ENCODE measurements at places on chromosomes 7 and 10. TPM values are rescaled to one million over a fixed set of nuclear protein-coding genes. Genes with fewer than 3 reads are reported as not detected.

GRCh38 chr7:66790196-66790595, 49.7 kb downstream of the RABGEF1 start:
- DNase-seq, result no peak

DNA sequence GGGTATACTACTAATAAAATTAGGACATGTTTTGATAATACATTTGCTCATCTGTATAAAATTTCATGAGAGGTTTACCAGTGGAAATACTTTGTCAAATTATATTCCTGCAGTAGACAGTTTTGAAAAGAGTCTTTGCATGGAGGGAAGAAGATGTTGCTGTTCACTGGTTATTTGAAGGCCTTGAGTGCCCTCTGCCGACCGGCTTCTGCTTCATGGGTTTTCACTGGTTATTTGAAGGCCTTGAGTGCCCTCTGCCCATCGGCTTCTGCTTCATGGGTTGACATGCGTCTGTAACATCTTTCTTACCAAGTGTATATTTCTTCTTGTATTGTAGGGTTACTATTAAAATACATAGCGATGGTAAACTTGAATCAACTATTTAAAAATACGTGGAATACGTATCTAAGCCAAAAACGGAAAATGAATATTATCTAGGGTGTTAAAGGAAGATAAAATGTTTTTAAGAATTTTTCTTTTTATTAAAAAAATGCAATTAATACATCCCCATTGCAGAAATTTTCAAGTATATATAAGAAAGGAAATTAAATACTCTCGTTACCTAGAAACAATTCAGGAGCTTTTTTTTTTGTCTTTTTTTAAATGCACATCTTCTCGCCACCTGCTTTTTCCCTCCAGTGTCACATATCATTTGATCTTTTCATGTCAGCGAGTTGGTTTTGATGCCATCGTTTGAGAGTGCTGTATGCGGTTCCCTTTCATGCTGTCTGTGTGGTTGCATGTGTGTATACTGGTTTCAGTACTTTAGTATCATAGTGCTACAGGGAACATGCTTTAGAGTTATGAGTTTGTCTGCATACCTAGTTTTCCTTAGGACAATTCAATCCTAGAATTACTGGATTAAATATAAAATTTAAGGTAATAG, 73.4 kb downstream of the SHH start:
- DNase-seq, result peak; percentile 89

GRCh38 chr10:6669269-6669859, 89.3 kb upstream of the PRKCQ start:
- DNase-seq, result peak; percentile 59

The PKD2L1 gene
- not detected for total RNA-seq

The MYL10 gene
- not detected for total RNA-seq

DNA sequence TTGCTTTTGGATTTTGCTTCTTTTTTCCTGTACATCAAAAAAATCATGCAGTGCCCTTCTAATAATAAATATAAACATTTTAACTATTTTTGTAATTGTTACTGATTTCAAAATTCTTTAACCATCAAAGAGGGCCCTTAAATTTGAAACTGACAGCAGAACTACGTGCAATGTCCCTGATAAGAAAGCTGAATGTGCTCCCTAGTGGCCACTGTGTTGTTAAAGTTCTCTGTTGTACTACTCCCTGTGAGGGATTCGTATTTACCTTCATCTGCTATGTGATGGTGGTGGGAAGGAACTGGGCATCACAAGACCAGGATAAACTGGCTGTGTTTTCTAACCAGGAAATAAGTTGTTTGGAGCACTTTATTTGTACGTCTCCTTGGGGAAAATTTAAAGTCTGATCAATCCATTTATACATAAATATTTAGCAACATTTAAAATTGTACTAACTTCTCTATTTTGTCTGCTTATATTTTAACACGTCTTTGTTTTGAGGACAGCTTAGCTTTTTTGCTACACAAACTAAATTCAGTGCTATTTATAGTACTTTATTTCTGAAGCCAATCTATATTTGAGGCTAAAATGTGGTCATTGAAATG, 322.4 kb downstream of the HGF start:
- DNase-seq, result peak; percentile 63

The NUTM2E gene
- total RNA-seq, result not detected

The ZNF786 gene
- 6.2 TPM for total RNA-seq

- peak; percentile 45 for DNase-seq
These were observed 75.5 kb upstream of the CAPZA2 start for GRCh38 chr7:116786791-116787443.

DNA sequence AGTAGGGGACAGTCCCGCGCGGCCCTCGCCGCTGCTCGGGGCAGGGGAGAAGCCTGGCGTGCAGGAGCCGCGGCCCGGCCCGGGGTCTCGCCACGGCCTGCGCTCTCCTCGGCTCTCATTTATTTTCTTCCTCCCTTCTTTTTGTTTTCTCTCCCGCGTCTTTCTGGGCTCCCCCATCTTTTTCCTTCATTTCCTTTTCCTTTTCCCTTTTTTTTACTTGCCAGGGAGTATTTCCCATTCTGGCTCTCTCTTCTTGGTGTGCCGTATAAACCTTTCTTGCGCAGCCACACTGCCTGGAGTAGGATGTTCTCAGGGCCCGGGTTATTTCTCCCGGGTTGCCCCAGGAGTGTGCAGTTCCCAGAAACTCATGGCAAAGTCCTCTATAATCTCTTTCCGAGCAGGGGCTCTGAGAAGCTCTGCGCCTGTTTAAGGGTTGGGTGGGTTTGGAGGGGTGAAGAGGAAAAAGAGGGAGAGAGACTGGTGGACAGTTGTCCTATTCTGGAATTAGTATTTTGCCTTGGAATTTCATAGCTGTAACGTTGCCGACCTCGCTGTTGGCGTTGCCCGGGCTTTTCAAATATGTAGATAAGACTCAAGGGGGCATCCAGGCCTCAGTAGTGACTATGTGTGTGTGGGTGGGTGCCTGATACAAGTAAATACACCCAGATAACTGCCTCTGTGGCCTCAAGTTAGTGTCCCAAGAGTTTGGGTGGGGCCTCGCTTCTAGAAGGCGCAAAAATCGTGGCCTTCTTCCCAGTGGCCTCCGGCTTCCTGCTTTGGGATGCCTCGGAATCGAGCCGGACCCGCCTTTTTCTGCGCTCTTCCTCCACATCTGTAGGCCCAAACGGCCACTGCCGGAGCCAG, 4.3 kb upstream of the ZNF503 start:
- no peak for DNase-seq

DNA sequence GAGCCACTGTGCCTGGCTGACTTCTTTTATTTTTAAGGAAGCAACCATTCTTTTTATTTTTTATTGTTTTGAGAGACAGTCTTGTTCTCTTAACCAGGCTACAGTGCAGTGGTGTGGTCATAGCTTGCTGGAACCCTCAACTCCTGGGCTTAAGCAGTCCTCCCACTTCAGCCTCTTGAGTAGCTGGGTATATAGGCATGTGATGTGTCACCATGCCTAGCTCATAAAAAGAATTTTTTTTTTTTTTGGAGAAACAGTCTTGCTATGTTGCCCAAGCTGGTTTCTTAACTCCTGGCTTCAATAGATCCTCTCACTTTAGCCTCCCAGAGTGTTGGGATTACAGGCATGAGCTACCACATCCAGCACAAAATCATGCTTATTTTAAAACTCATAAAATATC, 5.8 kb downstream of the MCU start:
- DNase-seq, result no peak

The SH2D4B gene
- total RNA-seq, result not detected

The UBTD1 gene
- 41.6 TPM for total RNA-seq

DNA sequence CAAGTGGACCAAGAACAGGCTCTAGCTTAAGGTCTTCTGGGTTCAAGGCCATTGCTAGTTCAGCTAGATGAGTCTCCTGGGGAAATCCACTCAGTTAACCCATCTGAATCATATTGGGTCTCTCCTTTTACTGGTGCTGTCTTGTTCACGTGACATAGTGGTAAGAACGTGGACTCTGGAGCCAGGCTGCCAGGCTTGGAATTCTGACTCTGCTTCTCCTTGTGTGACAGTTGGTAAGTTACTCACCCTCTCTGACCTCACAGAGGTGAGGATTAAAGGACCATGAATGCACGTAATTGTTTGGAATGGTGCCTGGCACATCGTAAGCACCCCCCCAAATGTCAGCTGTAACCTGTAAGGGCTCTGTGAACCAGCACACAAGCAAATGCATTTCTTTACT, 9.7 kb upstream of the CALU start:
- DNase-seq, result no peak

Measured in lung microvascular endothelial cell (primary cell).